ENCODE measurements at places on chromosomes 13 and 19.

- DNase-seq, result no peak
Measured at GRCh38 chr13:20106742-20107141, 54.1 kb downstream of the GJA3 start.

GRCh38 chr13:21009036-21009435 lies 52.4 kb downstream of the LATS2 start:
- no peak for DNase-seq

GRCh38 chr13:69633044-69633443 lies 474.6 kb upstream of the ATXN8OS start:
- no peak for DNase-seq

- no peak for DNase-seq
Measured at GRCh38 chr13:49452725-49453457, 8.8 kb downstream of the SETDB2 start.

- DNase-seq, result no peak
Measured at GRCh38 chr19:50741179-50741933, 18.2 kb downstream of the CLEC11A start.

DNA sequence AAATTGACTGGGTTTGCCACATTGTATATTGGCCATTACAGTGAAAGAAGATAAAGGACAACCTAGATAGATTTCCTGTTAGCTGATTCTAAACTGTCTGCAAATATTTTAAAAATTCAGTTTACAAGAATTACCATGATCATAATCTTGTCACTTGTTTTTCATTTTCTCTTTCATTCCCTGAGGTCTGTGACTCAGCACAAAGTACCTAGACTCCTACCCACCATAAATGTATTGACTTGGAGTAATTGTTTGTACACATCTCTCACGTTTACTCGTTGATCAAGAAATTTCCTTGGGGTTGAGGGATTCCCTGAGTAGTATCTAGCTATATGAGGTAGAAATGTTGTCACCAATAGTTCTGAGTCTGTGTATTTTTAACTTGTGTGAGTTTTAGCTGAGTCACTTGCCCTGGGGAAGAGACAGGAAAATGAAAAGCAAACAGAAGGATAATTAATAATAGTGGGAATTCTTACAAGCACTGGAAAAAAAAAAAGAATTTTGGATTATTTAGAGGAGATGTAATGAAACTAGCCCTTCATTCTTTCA lies 299.2 kb upstream of the DACH1 start:
- no peak for DNase-seq

DNA sequence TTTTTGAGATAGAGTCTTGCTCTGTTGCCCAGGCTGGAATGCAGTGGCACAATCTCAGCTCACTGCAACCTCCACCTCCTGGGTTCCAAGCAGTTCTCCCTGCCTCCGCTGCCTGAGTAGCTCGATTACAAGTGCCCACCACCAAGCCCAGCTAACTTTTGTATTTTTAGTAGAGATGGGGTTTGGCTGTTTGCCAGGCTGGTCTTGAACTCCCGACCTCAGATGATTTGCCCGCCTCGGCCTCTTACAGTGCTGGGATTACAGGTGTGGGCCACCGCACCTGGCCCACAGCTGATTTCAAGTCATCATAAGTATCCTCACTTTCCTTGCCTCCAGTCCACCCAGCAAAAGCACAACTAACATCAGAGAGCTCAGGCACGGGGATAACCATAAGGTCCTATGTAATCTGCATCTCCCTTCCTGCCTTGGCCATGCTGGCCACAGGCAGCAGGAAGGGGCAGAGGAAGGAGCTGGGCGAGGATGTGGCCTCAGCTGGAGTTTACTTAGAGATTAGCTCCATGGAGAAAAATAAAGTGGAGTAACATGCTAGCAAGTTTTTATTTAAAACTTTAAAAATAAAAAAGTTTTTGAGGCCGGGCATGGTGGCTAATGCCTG lies 22.9 kb upstream of the ADGRE1 start:
- no peak for DNase-seq

Data from liver (tissue), 10 donors.